CD4-positive, alpha-beta T cell treated with Interleukin-21 for 1 hour (primary cell): ENCODE measurements at places on chromosomes 6 and 20.

GRCh38 chr6:155377061-155377460 lies 62.8 kb upstream of the TFB1M start:
- DNase-seq, result no peak

DNA sequence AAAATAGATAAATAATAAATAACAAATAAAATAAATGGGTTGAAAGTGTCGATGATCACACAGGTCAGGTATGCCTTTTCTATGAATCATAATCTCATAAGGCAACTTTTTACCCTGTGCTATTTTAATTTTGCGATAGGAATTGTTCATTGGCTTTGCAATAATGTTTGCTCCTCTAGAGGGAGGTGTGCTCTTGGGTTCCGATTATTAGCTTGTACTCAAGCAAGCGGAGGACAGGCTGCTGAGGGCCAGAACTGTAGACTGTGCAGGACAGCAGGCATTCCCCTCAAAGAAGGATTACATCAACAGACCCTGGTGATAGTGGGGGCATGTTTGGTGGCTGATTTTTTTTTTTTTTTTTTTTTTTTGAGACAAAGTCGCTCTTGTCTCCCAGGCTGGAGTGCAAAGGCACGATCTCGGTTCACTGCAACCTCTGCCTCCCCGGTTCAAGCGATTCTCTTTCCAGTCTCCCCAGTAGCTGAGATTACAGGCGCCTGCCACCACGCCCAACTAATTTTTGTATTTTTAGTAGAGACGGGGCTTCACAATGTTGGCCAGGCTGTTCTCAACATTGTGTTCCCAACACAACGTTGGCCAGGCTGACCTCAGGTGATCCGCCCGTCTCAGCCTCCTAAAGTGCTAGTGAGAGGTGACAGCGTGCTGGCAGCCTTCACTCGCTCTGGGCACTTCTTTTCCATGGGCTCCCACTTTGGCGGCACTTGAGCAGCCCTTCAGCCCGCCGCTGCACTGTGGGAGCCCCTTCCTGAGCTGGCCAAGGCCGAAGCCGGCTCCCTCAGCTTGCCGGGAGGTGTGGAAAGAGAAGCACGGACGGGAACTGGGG lies 35.6 kb downstream of the RIOK1 start:
- DNase-seq, result no peak

DNA sequence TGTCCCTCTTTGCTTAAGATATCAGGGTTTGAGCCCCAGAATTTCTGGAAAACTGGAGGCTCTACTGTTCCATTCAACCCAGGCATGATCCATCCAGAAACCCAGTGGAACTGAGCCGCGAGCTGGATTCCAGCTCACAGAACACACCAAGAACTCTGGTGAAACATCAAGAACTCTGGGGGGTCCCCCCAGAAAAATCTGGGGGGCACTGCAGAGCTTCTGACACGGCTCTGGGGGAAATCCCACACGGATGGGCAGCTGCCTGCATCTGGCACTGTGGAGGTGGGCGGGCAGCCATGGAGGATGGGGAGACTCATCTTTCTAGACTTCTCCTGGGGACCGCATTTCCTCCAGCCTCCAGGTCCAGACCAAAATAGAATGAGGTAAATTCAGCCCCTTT lies 51.0 kb downstream of the BMP7 start:
- DNase-seq, result no peak

DNA sequence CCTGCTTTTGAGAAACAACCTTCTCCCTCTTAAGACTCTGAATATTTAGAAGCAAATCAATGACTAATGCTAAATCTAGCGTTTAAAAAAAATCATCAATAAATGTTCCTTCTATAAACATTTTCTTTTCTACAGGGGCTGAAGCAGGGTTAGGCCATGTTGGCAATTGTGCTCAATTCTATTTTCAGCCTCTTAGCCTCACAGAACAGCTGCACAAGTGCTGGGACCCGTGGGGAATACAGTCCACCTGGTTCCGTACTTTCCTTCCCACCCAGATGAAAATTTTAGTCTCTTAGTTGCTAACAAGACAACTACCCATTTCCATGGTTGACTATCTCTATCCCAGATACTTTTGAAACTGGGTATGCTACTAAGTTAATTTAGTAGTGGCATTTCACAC lies 138.6 kb downstream of the RPS12 start:
- no peak for DNase-seq

DNA sequence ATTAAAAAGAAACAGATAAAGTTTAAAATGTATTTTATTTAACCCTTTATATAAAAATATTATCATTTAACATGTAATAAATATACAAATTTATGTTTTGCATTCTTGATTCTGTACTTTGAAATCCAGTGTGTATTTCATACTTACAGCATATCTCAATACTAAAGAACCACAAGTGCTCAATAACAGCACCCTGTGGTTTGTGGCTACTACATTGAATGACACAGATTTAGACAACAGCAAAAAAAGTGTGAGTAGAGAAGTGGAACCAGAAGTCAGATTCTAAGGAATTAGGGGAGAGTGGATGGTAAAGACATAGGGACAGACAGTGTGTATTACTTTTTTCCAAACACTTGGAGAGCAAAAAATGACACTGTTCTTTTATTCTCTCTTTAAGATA lies 524.5 kb downstream of the BMP2 start:
- DNase-seq, result no peak

DNA sequence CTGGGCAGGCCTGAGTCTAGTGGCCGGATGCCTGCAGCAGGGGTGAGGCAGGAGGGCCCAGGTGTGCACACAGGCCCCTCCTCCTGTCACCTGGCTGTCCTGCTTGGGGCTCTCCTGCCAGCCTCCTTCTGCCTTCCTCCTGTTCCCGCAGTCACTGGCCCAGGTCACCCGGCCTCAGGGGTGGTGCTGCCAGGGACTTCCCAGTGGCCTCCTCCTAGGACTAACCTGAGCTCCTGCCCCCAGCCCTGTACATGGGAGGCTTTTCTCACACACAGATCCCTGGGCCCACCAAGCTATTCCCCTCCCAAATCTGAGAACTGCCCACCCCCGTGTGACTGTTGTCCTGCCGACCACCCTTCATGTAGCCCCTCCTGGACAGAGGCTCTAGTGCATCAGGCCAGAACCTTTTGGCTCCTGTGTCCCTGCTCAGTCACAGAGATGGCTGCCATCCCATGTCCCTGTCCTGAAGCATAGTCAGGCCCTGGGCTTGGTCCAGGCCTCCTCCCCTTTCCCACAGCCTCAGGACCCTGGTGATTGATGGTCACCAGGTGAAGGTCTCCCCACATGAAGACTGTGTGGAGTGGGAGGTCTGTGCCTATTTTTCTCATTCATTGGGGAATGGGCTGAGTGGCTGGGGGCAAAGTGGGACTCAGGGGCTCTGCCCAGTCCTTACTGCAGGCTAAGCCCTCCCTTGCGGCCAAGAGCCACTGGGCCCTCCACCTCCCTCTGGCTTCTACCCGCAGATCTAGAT lies 1.1 kb upstream of the ULBP1 start:
- DNase-seq, result no peak

GRCh38 chr20:32482442-32483261 lies 102.5 kb downstream of the NOL4L start:
- DNase-seq, result peak; percentile 42

GRCh38 chr6:53771785-53772624 lies 22.8 kb upstream of the LRRC1 start:
- DNase-seq, result no peak

GRCh38 chr6:109998159-109998785 lies 20.2 kb downstream of the GPR6 start:
- no peak for DNase-seq

GRCh38 chr6:55047451-55048044 lies 126.8 kb upstream of the HCRTR2 start:
- no peak for DNase-seq

- DNase-seq, result no peak
These were observed 38.4 kb downstream of the ALDH8A1 start for GRCh38 chr6:134911547-134911946.

- no peak for DNase-seq
These were observed 703.6 kb upstream of the SLC35B3 start for GRCh38 chr6:9138936-9139335.

DNA sequence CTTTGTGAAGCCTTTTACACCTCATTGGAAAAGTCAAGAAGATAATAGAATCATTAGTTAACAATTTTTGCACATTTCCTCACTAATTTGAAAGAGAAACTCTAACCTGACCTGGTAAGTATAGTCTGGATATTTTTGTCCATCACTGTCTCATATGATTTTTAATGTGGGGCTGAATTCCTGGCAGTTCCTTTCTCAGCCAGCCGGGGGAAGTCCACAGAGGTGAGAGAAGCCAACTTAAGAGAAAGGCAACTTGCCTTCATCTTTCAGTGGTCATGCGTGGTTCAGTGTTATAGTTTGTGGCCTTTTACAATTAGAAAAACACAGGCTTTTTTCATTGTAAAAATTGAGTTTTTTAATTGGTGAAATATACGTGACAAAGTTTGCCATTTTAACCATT lies 80.6 kb downstream of the CDYL start:
- DNase-seq, result no peak

GRCh38 chr6:24274441-24275083 lies 83.3 kb downstream of the DCDC2 start:
- no peak for DNase-seq

- no peak for DNase-seq
These were observed 19.5 kb upstream of the TCP11 start for GRCh38 chr6:35160642-35161041.

- no peak for DNase-seq
These were observed 103.9 kb upstream of the AFDN start for GRCh38 chr6:167722634-167723309.

GRCh38 chr6:129114636-129115391 lies 231.9 kb downstream of the LAMA2 start:
- no peak for DNase-seq

GRCh38 chr6:45781890-45782289 lies 233.8 kb downstream of the CLIC5 start:
- DNase-seq, result no peak

DNA sequence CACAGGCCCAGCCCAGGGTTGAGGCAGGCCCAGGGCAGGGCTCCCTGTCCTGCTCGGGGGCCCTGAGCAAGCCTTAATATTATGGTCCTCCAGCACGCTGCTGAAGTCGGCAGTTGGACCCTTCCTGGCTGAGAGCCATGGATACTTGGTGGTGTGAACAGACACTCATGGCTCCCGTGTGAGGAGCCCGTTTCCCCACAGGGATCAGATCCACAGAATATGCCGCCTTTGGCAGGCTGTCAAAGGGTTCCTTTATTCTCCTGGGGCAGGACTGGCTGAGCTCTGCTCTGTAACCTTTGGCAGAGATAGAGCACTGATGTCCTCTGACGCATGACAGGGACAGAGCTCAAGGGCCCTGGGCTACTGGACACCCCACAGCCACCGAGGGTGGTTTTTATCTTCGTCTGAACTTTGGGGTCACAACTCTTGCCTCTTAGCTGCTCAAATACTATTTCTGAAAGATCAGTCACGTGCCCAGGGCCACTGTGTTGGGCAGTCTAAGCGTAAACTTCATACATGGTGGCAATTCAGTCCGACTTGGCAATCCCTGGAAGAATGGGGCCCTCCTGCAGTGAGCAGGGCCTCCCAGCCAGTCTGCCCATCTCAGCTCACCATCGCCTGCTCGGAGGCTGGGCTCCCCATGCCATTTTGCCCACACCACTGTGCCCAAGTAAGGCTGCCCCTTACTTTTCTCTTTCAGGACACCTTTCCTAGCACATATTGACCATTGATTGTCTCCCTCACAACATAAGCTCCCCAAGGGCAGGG lies 49.1 kb downstream of the TTI1 start:
- DNase-seq, result no peak

- DNase-seq, result peak; percentile 49
These were observed 47.6 kb downstream of the AGPAT4 start for GRCh38 chr6:161226009-161226964.

- DNase-seq, result no peak
These were observed 133.2 kb downstream of the DLL1 start for GRCh38 chr6:170157567-170158218.

DNA sequence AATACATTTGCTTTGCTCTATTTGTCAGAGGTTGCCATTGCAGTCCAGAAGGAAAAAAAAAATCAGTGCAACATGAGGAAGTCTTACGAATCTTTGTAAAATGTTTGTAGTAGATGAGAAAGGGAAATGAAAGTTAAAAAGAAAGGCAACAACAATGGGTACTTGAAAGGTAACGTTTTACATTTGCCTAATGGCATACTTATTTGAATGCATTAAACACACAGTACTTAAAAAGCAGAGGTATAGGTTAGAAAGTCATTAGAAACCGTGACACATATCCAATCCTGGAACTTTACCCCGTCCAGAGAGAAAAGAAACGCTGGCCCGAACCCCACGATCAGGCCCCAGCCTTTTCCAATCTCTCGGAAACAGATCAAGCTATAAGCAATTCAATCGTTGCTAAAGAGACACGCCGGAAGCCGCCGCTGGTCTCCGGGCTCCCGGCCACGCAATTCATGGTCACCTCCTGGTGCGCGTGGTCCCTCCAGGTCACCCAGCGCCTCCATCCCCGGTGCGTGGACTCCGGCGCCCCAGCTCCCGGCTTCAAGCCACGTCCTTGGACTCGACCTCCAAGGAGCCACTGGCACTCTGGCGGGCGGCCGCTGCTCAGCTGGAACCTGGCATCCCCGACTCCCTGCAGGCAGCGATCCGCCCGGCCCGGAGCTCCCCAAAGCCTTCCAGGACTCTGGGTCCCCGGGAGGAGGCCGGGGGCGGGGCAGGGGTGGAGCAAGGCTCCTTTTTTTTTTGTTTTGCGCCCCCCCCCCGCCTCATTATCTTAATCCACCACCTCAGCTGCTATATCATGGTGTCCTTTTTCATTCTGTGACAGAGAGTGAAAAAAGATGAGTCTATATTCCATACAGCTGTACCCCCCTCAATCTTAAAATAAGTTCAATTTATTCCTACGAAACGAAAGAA lies at the start of gene SLC18B1:
Gene SLC18B1 (minus strand): TSS at position 687 of the 918 bp plus-strand sequence. CDS start 181 bp downstream, at position 506.
- peak; percentile 48 for DNase-seq

- no peak for DNase-seq
These were observed 273.4 kb upstream of the CITED2 start for GRCh38 chr6:139647841-139648240.

GRCh38 chr6:50369996-50370395 lies 320.3 kb upstream of the DEFB112 start:
- no peak for DNase-seq

GRCh38 chr20:10671221-10671918 lies 2.4 kb downstream of the JAG1 start:
- peak; percentile 22 for DNase-seq

DNA sequence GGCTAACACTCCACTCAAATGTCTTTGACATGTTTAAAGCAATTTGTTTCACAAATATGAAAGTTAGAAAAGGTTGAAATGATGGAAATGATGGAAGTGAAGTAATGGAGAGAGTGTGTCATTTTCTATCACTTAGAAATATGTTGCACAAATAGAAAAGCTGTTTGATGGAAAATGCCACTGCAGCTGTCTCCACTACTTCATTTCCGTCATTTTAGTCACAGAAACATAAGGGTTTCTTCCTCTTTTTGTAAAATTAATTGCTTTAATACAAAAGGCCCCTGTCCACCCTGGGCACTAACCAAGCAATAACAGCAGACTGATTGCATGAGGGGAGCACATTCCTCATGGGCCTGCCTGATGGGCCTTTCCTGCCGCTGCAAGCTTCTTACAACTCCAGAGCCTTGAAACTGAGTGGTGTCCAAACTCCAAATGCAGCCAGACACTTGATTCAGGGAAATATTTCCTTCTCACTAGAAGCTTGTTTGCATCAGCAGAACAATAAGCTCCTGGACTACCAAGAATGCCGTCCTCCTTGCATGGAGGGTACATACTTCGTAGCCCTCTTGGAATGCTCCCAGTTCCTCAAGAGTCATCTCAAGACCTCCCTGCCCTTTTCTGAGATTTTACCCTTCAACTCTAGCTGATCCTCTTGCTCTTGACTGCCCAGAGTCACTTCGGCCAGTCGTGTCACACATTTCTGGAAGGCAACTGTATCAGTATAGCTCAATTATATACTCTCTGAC lies 36.1 kb downstream of the F13A1 start:
- DNase-seq, result no peak
